Cortex of kidney (tissue), 1 donor: ENCODE measurements at places on chromosomes 5 and 9.

DNA sequence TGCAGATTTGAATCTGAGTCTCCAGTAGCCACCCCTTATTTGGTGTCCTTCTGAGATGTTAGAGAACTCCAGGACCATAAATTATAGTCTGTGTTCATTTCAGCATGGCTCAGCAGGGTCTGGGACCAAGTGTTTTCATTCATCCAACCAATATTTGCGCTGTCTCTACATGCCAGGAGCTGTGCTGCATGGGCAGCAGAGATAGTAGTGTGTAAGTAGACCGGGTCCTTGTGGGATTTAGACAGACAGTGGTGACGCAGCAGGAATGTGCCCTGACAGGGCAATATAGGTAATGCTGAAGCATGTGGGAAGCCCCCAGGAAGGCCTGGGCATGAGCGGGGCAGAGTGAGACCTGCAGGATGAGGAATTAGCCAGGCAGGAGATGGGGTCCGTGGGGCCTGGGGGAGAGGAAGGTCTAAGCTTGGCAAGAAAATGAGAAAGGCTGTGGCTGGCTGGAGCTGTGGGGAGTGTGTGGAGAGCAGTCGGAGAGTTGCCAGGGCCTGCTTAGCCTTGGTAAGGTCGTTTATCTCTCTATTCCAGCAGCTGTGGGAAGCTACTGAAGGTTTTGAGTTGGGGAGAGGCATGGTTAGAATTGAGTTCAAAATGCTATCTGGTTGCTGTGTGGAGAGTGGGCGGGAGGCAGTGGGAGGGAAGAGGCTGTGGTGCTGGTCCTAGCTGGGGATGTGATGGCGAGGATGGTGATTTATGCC, 16.8 kb downstream of the STXBP1 start:
- no peak for DNase-seq

DNA sequence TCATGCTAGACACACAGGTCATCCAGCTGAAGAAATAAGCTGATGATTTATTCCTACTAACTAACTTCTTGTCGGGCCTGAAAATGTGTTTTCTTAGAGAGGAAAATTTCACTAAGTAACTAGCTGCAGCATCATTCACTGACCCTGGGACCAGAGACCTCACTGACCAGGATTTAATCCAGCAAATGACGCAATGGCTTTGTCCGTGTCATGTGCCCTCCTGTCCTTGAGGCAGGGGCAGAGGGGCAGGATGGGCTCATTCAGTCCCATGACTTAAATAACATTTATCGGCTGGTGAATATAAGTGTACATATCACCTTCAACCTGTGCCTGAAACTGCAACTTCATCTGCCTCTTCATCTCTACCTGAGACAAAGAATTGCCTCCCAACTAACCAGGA, 154.8 kb downstream of the SEMA5A start:
- DNase-seq, result no peak

GRCh38 chr9:137828527-137829259, 48.9 kb upstream of the CACNA1B start:
- no peak for DNase-seq

DNA sequence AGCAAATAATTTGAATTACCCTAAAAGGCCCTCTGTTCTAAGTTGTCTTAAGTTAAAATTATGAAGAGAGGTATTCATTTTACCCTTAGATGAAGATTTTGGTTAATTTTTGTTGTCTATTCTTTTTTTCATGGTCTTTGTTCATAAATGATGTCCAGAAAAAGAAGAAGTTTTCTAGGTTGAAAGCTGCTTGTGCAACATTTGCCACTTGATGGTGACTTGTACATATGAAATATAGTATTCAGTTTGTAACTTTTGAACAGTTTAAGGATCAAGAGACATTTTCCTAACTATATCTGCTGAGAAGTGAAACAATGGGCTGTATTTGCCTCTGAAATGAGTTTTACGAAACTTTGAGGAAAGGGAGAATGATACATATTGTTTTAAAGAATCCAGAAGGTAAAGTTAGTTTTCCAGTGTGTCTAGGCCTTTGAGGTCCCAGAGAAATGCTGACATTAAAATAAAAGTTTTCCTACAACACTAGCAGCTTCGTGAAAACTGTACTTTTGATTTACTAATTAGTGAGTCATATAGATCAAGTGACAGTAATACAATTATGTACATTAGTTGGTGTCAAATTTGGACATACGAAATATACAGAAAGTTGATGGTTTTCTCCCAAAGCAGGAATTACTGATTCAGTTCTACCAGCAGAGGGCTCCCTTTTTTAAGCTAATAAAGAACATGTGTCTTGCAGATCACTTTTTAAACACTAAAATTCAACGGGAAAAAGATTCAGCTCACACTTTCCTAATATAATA, 70.5 kb downstream of the PIK3R1 start:
- DNase-seq, result no peak

- DNase-seq, result no peak
These were observed 22.5 kb downstream of the APBA1 start for GRCh38 chr9:69649566-69650250.

- no peak for DNase-seq
These were observed 159.7 kb upstream of the TLX3 start for GRCh38 chr5:171149333-171149732.

DNA sequence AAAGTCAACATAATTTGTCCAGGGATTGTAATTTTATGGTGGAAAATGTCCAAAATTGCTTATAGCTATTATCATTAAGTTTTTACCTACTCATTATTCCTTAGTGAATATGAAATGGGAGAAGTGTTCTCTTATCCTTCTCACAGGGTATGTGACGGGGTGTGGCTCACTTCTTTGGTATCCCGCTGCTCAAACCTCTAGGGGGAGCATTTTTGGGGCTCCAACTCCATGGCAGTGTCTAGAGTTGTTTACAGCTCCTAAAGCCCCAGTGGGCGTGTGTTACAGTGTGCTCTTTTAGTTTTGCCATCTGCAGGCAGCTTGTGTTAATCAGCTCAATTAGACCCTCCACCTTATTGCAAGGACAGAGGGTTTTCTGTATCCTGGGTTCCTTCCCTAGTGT, 89.4 kb downstream of the CDKN2A start:
- no peak for DNase-seq

DNA sequence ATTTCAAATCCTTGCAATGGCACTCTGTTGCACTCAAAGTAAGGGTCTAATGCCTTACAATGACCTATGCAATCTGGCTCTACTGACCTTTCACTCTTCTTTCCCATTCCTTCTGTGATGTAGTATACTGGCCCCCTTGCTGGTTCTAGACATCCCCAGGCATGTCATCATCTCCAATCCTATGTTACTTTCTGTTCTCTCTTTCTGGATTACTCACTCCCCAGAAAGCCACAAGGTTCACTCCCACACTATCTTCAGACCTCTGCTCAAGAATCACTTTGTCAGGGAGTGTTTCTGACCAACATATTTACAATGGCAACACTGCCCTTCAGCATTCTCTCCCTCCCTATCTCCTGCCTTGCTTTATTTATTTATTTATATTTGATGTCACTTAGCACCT, 802.2 kb upstream of the WWC1 start:
- DNase-seq, result no peak

DNA sequence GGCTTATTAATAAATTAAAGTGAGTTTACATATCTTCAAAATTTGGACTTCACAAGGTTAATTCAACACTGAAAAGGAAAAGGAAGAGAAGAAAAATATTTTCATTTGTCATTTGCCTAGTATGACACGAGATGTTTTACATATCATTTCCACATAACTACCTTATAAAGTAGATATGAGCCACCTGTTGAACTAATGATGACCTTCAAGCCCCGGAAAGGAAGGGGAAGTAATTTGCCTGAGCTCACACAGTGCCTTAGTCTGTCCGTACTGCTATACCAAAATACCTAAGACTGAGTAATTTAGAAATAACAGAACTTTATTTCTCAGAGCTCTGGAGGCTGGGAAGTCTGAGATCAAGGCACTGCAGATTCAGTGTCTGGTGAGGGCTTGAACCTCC, 17.9 kb downstream of the CMYA5 start:
- no peak for DNase-seq

- DNase-seq, result no peak
These were observed 1.2 kb upstream of the IL33 start for GRCh38 chr9:6214434-6214833.

GRCh38 chr5:170393235-170393634, 4.1 kb upstream of the KCNMB1 start:
- no peak for DNase-seq

DNA sequence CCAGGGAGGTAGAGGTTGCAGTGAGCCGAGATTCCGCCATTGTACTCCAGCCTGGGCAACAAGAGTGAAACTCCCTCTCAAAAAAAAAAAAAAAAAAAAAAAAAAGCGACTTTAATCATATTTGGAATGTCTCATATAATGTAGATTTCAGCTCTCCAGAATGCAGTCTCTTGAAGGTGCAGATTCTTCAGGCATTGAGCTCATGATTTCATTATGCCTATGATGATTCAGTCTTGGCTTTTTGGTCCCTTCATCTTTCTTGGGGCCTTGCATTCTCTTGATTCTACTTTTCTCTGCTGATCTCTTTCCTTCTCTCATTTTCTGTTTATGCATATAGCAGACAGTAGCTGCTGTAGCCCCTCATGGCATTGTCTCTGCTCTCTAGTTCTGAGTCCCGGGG, 22.9 kb downstream of the KDM4C start:
- no peak for DNase-seq

DNA sequence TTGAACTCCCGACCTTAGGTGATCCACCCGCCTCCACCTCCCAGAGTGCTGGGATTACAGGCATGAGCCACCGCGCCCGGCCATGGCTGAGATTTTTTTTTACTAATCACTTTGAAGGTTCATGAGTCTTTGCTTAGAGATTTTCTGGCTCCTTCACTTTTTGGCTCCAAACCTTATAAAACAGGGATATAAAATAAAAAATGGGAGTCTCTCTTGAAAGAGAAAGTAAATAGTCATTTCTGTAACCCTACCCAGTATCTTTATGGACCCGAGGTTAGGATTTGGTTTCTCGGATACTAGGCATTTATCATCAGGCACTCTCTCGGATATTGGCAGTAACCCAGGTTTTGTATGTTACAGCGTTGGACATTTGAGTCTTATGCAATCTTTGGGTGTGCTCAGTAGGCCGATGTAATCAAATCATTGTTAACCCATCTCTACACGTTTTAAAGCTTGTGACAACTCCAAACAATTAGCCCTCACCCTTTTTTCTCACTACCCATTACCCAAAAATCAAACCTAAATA, 25.3 kb downstream of the STXBP1 start:
- no peak for DNase-seq

DNA sequence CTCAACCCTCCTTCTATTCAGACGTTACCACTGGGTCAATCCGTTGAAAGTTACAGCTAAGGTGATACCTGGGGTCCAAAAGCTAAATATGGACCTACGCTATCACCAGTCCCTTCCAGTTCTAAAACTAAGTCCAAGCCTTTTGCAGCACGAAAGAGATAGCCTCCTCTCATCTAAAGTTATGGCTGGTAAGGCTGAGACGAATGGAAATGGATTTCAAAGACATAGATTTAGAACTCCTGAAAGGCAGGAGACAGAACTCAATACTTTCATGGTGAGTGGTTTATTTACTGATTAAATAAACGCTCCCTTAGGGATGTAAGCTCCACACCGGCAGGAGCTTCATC, 751 bp upstream of the RIC1 start:
- no peak for DNase-seq

DNA sequence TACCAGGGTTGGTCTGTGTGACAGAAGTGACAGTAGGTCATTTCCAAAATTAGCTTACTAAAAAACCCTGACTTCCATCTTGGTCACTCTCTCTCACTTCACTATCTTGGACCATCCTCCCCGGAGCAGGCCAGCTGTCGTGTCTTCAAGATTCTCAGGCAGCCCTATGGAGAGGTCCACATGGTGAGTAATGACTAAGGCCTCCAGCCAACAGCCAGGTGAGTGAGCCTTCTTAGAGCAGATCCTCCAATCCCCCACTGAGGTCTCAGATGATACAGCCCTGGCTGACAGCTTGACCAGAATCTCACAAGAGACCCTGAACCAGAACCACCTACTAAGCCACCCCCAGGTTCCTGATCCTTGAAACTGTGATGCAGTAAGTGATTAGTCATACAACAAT, 92.0 kb downstream of the DCP2 start:
- no peak for DNase-seq

- DNase-seq, result no peak
These were observed 312.9 kb downstream of the ARHGEF28 start for GRCh38 chr5:73938938-73939320.

GRCh38 chr5:9302218-9302617, 243.7 kb downstream of the SEMA5A start:
- DNase-seq, result no peak

DNA sequence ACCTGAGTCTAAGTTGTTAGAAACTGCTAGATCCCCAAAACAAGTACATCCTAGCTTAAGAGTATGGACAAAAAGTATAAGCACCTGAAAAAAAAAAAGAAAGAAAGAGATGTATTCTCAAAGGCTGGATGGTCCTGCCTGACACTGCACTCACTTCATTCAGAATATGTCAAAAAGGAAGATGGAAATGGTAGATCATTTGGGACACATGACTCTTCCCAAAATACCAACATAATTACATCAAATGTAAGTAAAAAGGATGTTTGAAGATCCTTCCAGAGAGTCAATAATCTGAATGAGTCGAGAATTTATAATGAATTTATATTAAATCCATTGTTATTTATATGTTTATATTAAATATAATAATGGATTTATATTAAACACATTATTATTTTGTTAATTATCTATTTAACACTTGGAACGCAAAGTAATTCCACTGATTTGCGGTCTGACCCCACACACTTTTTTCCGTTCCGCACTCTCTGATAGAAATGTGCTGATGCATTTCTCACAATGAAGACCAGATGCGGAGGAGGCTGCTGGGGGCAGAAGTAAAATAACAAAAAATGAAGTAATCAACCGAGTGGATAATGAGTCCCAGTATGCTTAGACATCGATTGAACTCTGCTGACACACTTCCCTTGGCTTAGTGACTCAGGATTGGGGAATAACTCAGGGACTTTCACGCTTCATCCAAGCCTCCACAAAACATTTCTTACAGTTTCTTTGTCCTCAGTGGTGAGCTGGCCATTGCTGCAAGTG, 201.2 kb downstream of the ADAMTS12 start:
- DNase-seq, result no peak

- no peak for DNase-seq
These were observed 37.6 kb upstream of the IPPK start for GRCh38 chr9:92707530-92707929.

- DNase-seq, result no peak
These were observed 234.6 kb downstream of the ADGRV1 start for GRCh38 chr5:90793183-90793582.

DNA sequence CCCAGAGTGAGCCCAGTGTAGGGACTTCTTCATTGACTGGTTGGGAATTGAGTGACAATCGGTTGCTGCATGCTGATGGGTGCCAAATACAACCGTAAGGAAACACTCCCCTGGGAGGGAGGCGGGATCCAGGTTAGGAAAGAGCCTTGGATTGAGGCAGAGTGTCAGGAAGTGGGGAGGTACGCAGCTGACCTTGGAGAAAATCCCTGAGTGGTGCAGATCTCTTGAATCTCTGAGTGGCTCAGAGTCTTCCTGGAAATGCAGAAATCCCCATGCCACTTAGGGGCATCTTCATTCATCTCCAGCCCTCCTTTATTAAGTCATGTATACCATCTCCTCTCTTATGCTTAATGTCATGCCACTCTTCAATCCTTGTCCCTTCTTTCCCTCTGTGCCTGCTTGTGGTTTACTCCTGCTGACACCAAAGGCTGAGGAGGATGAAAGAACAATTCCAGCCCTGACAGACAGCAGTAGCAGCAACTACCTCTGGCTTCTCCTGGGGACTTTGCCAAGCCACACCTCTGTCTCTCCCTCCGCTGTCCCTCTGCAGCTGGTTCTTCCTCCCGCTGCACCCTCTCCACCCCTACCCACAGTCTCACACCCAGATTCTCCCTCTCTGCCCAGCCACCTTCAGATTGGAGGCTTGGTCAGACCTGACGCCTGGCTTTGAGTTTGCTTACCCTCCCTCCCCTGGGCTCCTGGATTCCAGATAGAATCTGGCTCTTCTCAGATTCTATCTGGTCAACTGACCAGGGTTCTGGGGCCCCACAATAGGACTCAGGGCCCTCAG, 14.1 kb upstream of the LCP2 start:
- no peak for DNase-seq
